ENCODE measurements at places on chromosomes 5 and 9.

GRCh38 chr9:130939405-130940026 lies 469 bp upstream of the FIBCD1 start:
- peak; percentile 46 for DNase-seq

DNA sequence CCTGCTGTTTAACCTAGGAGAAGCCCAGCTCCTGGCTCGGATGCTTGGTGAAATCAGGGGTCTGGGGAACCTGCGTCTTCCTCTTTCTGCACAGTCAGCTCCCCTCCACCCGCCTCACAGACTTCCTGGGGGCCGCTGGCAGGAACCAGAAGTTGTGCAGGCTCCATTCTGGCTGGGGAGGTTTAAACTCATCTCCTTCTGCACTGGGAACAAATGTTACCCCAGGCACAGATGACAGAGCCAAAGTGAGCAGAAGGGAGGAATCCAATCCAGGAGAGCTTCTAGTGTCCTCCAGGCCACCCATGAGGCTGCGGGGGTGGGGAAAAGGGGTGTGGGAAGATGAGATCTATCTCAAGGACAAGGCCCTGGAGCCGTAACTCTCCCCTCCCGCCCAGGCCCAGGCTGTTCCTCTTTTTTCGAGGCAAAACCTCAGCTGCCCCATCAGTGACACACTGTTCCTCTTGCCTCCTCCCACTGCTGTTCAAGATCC lies 31.2 kb downstream of the KCNMB1 start:
- DNase-seq, result no peak

- DNase-seq, result no peak
These were observed 171.3 kb downstream of the NR3C1 start for GRCh38 chr5:143231973-143232812.

- DNase-seq, result peak; percentile 61
These were observed 61.1 kb downstream of the COL23A1 start for GRCh38 chr5:178529080-178529479.

DNA sequence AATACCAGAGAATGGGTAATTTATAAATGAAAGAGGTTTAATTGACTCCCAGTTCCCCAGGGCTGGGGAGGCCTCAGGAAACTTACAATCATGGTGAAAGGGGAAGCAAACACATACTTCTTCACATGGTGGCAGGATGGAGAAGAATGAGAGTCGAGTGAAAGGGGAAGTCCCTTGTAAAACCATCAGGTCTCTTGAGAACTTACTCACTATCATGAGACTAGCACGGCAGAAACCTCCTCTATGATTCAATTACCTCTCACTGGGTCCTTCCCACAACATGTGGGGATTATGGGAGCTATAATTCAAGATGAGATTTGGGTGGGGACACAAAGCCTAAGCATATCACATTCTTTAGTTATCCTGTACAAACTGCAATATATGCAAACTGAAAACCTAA lies 609.4 kb downstream of the MTRR start:
- no peak for DNase-seq

- no peak for DNase-seq
These were observed 23.7 kb upstream of the VDAC1 start for GRCh38 chr5:134028496-134028895.

GRCh38 chr5:4561403-4561802 lies 578.7 kb upstream of the ADAMTS16 start:
- no peak for DNase-seq

DNA sequence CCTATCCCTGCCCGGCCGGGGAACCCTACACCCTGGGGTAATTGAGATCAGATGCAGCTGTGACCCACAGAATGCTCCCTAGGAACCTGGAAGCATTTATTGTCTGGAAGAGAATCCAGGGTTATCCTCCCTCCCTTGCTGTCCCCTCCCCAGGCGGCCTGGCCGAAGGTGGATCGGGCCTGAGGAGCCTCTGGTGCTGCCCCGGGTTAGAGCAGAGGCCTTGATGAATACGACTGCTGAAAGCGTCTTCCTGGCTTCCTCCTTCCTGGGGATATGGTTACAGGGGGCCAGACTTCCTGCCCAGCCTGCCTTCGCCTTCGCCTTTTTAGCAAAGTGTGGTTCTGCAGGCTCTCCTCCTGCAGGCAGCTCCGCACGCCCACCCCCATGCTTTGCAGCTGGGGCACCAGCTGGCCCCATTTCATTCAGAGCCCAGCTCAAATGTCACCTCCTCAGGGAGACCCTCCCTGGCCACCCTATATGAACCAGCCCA lies 22.5 kb upstream of the PTGS1 start:
- no peak for DNase-seq

- DNase-seq, result peak; percentile 57
These were observed 1187.8 kb downstream of the CDH9 start for GRCh38 chr5:25850581-25850980.

DNA sequence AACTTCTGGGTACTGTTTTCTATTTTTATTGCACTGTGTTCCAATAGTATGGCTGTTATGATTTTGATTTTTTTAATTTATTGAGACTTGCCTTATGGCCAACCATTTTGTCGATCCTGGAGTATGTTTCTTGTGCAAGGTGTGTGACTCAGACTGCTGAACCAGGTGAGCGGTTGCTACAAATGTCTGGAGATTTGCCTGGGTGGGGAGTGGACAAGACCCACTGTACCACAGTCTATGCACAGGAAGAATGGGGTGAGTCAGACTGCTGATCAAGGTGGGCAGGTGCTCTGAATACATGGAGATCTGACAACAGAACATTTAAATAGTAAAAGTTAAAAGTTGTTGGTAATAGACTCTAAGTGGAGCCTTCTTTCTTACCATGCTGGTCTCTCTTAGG lies 609.2 kb downstream of the CSNK1G3 start:
- no peak for DNase-seq

DNA sequence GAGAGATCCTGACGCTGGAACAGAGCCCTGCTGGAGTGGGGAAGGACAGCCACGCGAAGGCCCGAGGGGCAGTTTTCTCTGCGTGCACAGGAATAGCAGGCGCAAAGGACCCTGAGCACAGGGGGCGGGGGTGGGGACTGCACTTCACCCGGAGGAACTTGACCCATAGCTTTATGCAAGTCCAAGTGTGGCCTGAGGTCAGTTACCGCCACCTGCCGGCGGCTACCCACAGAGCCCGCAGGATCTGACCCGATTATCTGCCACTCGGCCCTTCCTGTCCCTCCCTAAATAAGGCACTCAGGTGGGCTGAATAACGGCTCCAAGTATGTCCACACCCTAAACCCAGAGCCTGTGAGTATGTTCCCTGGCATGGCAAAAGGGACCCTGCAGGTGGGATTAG lies 65.4 kb upstream of the FCN1 start:
- DNase-seq, result peak; percentile 69

- peak; percentile 44 for DNase-seq
These were observed 197.4 kb upstream of the ISL1 start for GRCh38 chr5:51185850-51186329.

DNA sequence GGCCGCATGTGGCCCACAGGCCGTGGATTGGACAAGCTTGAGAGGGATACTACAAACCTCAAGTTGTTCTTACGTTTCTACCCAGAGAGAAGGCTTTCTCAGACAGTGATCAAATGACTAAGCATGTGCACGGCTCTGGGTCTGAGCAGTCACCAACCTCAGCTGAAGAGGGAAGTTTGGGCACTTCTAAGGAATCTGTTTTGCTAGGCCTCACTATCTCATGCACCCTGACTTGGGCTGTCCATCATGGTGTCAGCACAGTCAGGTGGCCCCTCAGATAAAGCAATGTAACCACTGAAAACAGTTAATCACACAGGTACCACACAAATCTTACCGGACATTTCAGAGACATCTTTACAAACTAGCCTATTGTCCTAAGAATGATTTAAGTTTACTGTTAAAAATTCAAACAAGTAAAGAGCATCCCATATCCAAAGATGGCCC lies 24.6 kb downstream of the CSF2 start:
- DNase-seq, result no peak

DNA sequence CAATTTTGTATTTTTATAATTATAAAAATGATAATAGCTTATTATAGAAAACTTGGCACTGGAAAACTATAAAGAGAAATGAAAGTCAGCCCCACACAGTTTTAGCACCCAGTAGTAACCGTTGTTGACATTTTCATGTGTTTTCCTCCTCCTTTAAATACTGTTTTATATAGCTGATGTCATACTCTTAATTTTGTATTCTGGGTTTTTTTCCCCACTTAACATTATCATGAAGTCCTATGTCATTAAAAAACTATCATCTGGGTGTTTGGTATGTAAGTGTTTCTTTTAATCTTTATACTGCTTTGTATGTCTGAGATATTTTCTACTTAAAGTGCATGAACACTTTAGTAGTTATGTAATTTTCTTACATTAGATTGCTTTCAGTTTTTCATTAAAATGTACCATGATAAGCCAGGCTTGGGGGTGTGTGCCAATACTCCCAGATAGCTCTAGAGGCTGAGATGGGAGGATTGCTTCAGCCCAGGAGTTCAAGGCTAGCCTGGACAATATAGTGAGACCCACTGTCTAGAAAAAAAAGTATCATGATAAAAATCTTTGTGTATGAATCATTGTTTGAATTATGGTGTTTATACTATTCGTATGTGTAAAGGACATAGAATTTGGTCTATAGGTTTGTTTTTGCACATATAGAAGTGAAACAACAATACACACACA lies 2.7 kb downstream of the RAD50 start:
- DNase-seq, result no peak

DNA sequence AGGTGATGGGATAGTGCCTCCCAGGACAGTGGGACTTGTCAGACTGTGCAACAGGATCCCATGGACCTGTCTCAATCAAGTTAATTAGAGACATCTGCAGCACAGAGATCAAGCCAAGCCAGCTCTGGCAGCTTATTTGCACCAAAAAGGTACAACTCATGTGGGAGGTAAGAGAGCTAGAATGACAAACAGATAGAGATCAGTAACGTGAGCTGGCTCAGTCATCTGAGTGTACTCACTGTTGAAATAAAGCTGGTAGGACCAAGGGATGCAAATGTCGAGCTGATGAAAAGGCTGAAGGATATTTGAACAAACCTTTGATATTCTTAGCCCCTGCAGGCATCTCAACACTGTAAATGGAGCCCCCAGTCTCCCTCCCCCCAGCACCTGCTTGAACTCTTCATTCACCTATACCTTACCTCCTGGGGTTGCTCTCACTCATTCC lies 198.1 kb downstream of the EFNA5 start:
- peak; percentile 45 for DNase-seq

DNA sequence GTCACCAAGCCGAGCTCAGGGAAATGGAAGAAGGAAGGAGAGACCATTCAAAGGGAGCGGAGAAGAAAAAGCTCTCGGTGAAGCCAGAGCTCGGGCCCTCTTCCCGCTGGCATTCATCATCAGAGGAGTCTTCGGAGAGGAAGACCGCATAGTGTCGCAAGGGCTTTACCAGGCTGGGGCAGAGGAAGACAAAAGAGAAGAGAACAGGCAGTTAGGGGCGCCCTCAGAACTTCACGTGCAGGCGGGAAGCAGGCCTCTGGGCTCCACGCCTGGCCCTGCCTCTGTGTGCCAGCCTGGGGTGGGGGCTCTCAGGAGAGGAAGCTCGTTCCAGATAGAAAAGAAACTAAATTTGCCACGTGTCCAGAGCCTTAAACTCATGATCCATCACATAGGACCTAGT lies 31.7 kb downstream of the CRB2 start:
- no peak for DNase-seq

All from mesendoderm (in vitro differentiated cells).